Cortex of kidney (tissue), 1 donor: ENCODE measurements at places on chromosomes 13 and 19.

- no peak for DNase-seq
Observed at GRCh38 chr19:39319892-39320248, 793 bp downstream of the LRFN1 start.

DNA sequence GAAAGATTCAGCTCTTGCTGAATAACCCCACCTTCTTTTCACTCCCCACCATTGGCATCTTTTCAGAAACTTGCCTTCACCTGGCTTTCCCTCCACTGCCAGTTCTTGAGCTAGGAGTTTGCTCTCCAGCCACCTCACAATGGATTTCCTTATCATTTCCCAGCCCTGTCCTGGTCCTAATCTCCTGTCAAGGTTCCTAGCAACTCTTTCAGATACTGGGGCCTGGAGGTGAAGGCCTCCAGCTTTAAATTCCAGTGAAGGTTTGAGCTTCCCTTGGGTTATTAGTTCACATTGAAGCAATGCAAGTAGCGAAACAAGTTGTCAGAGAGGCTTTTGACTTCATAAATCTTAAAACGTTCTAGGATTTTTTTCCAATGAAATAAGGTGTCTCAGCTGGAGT lies 320.8 kb upstream of the MAB21L1 start:
- DNase-seq, result no peak

DNA sequence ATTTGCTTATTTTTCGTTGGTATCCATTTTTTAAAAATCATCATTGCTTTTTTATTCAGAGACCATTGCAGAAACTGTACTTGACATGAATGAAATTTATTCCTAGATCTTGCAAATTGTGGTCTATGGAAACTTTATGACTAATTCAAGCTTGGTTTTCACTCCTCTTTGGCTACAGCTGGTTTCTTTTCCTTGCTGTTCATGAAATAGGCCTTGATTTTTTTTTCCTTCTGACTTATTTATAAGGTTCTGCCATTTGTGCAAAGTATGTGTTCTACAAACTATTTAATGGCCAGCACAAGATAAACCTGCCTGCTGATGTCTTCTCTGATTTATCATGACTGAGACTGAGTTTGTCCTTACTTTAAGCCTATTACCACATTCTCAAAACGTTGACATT lies 764.0 kb upstream of the SLITRK5 start:
- DNase-seq, result no peak

DNA sequence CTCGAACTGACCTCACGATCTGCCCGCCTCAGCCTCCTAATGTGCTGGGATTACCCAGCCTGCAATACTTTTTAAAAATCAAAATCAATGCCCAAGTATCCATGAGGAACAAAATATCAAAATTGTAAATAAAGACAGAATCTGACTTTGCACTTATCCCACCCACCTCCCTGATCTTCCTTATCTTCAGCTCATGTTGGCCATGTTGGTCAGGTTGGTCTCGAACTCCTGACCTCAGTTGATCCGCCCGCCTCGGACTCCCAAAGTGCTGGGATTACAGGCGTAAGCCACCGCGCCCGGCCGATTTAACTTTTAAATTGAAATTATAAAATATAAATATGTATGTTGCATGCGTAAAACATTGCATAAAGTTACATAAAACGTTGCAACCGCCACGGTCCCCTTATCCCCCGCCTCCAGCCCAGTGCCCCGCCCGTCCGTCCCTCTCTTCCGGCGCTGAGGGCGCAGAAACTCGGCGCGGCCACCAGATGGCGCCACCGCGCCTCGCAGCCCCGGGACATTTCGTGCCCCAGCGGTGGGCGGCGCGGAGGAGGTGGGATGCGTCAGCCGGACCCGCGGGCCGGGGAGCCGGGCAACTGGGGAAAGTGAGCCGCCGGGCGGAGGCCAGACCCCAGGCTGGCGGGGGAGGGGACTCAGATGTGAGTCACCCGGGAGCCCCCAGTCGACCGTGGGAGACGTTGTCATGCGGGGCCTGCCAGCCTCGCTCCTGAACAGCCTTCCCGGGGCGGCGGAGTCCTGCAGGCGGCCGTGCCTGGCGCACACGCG lies 1.5 kb upstream of the GADD45B start:
- no peak for DNase-seq

DNA sequence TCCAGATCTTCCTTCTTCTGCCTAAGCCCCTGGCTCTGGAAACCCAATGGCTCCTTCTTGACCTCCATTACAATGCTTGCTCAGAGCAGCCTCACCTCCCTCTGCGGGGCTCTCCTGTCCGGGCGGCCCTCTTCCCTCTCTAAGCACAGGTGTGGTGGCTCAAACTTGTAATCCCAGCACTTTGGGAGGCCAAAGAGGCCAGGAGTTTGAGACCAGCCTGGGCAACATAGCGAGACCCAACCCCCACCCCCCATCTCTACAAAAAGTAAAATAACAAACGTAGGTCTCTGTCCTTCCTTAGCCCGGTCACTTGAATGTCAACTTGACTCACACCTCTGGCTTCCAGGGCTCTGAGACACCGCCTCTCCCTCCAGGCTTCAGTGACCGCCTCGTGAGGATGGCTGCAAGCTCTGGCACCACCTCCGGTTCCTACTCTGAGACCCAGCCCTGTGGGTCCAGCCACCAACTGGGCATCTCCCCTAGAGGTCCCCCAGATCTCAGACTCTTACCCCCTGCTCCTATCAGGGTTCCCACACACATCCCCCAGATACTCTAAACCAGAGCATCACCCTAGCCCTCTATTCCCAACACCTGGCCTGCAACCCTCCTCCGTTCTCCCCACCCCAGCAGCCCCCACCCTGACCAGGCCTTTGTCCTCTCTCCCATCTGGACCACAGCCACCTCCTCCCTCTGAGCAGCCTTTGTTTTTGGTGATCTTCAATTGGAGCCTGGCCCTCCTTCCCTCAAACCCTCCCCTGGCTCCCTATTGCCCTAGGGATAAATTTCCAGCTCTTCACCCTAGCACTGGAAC lies 4.7 kb upstream of the TLE2 start:
- DNase-seq, result no peak

DNA sequence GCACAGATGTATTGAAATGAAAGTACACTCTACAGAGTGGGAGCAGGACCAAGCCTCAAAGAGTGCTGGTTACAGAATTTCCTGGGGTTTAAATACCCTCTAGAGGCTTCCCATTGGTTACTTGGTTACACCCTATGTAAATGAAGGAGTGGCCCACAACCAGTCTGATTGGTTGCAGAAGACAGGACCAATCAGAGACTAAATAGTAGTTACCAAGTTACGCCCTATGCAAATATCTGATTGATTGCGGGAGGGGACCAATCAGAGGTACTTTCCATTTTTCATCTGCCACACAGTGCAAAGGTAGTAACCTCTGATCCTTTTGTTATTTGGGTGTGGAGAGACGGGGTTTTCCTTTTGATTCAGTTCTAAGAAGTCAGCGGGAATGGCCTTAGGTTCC lies 5.5 kb upstream of the ZFP82 start:
- DNase-seq, result no peak

- no peak for DNase-seq
Observed at GRCh38 chr19:46471116-46471733, at the start of gene PNMA8A. PNMA8A (minus strand) TSS chr19:46471563; CDS start chr19:46471035, 528 bp downstream.

GRCh38 chr19:46713781-46714443 lies 3.0 kb downstream of the PRKD2 start:
- no peak for DNase-seq

GRCh38 chr13:43085545-43085944 lies 62.2 kb downstream of the DNAJC15 start:
- no peak for DNase-seq

DNA sequence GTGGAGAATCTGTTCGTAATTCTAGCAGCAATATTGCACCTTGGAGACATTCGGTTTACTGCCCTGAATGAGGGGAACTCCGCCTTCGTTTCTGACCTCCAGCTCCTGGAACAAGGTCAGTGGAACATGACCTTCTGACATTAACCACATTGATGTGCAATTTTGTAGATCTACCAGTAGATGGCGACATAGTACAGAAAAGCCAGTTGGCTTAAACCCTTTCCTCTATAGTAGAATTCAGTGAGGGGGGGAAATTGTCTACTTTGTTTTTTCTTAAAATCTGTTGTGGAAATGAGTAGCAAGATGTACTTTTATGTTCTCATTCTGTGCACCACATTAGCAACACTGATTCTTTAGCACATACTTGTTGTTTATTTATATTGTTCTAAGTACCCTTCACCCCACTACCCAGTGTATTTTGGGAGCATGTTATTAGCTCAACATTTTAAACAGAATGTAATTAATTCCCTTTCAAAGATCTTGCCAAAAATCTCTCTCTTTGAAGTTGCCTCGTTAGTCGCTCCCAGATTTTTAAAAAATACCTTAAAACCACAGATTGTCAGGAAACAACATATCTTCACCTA lies 332.2 kb downstream of the MYO16 start:
- no peak for DNase-seq

DNA sequence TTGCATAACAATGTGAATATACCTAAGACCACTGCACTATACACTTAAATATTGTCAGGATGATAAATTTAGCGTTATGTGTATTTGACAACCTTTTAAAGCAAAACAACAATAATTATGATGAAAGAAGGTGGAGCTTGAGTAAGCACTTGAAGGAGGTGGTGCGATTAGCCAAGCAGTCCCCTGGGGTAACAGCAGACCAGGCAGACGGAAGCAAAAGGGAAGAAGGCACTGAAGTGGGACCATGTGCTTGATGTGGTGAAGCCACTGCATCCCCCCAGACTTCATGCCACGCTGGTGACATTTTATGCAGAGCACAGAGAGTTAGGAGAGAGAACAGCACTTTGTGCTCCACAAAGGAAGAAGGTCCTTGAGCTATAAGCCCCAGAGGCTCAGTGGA lies 58.3 kb upstream of the ZNF507 start:
- no peak for DNase-seq

DNA sequence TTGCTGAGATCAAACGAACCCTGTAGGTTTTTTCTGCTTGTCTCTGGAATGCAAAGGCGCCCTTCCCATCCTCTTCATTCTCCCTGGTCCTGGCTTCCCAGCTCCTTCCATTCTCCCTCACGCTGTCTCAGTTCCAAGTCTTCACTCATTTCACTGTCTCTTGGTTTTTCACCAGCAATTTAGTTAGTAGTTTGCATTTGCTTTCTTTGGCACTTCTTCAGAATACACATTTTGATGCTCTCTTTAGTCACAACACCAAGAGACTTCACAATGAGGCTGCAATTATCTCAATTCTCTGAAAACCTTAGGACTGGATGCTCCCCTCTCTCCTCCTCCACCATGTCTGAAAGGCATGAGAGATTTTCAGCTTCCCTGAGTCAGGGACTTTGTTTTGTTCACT lies 470.7 kb downstream of the FGF14 start:
- no peak for DNase-seq

GRCh38 chr13:36513266-36513665 lies 81.0 kb downstream of the CCNA1 start:
- DNase-seq, result no peak

- DNase-seq, result no peak
Observed at GRCh38 chr19:42433503-42434260, 6.5 kb upstream of the LIPE start.

GRCh38 chr19:35419046-35419445 lies 29.0 kb upstream of the FFAR2 start:
- no peak for DNase-seq

- no peak for DNase-seq
Observed at GRCh38 chr13:39864221-39864620, 208.8 kb downstream of the COG6 start.

DNA sequence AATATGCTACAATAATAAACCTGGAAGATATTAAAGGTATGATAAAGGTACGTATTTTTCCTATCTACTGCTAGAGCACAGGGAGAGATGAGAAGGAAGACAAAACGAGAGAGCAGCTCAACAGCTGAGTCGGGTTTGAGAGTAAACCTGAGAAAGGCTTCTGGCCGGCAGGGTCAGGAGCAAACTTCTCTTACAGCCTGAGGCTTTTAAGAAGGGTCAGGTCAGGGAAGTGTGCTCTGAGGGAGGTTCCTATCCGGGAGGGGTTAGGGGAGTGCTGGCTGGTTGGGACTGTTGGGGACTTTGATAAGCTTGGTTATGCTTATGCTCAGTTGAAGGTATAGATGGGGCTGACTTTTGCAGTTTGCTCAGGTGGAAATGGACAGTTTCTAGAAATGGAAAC lies 77.7 kb upstream of the PRR20A start:
- DNase-seq, result no peak

DNA sequence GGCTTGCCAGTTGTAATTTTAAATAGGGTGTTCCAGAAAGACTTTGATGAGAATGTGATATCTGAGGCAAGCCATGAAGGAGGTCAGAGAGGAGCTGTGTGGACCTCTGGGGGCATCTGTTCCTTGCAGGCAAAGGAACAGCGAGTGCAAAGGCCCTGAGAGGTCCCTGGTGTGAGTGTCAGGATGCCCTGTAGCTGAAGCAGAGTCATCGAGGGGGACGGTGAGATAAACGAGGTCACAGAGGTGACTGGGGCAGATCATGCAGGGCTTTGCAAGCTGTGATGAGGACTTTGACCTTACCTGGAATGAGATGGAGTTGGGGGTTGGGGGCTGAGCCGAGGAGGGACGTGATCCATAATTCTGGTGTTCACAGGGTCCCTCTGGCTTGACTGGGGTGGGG lies 75.0 kb downstream of the RYR1 start:
- DNase-seq, result no peak

DNA sequence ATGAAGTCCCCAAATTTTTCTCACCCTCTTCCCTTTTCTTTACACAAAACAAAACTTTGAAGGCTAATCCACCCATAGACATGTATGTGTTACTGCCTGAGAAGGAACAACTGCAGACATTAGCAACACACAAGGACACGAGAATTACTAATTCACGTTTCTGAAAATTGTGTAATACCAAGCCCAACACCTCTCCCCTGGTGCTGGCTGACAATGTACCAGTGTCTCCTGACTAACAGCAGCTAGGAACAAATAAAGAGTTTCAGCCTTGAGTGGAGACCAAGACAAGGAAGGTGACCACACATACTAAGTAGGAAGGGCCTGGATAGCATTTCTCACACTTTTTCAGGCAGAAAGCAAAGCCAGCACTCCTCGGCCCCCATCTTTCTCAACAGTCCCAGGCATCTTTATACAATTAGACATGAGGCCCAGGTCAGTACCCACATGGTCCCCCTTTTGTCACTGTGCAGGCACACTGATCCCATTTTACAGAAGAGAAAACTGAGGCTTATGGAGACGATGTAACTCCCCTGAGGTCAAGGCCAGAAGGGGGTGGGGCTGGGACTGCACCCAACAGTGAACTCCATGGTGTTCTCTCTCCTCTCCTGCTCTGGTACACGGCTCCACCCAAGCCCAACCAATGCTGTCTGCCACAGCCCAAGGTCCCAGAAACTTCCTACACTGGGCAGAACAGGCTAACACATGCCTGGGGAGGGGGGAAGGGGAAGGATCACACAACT lies 8.7 kb downstream of the BRD4 start:
- DNase-seq, result no peak
